Right ventricle myocardium inferior (tissue), 1 donor: ENCODE measurements at places on chromosomes 11 and 22. TPM values are rescaled to one million over a fixed set of nuclear protein-coding genes. Genes with fewer than 3 reads are reported as not detected.

ZNF74 gene
- 6.3 TPM for total RNA-seq

ANGPTL5 gene
- total RNA-seq: 1.5 TPM

MFRP gene
- total RNA-seq: not detected

CECR2 gene
- total RNA-seq: 6.4 TPM

SCN3B gene
- total RNA-seq: 1.2 TPM

CREB3L1 gene
- 64.1 TPM for total RNA-seq

DNA sequence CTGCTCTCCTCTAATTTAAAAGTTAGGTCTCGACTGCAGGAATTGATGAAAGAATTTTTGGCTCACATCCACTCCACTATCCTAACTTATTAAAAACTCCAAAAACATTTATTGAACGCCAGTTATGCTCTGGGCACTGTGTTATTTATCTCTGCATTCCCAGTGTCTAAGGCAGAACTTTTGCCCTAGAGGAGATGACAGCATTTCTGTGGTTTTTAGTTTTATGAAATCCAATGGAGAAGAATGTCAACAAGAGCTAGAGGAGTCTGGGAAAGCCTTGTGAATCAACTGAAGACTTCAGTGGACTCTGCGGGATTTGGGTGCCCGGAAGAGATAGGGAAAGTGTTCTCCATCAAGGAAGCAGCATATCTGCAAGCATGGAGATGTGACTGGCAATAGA lies 217.0 kb upstream of the PGR start:
- DNase-seq: no peak

DNA sequence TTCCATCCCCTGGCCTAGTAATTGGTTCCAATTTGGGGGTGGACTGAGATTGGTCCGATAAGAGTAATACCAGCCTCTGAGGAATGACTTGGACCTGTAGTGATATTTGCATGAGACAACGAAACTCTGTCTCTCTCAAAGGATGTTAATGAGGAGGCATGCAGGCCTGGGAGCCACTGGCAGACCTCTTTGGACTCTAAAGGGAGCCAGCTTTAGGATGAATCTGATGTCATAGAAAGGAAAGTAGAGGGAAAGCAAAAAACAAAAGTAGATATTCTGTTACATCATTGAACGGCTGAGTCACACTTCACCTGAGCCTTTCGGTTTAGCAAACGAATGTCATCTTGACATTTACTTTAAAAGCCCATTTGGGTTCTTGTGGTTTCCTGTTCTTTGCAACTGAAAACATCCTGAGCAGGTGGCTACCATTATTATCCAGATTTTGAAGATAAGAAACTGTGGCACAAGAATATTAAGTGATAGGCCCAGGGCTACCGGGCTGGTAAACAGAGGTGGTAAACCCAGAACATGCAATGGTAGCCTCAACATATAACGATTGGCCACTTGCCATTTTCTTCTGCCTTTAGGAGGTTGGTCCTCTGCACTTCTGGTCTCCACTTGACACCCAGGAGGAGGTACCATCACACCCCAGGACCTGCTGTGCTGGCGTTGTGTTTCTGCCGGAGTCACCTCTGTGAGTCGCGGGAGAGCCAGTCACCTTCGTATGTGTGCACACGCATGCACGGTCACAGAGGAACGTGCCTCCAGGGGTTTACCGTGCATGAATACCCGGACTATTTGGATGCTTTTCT lies 42.7 kb downstream of the RTL6 start:
- no peak for DNase-seq

DNA sequence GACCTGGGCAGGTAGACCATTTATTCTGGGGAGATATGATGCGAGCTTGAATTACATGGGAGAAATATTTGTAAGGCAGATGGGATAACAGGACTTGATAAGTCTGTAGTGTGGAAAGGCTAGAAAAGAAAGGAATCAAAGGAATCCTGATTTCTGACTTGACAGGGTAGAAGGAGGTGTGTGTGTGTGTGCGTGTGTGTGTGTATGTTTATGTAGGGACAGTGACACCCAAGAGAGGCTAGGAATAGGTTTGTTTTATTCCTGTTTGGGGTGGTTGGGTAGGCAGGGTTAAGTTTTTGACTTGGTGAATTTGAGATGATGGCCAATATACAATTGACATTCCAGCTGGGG lies 390 bp upstream of the HTATIP2 start:
- no peak for DNase-seq

GRCh38 chr11:122717264-122717867 lies 61.8 kb downstream of the UBASH3B start:
- DNase-seq: no peak

GRCh38 chr22:42855211-42855610 lies 1.9 kb downstream of the ARFGAP3 start:
- no peak for DNase-seq

GRCh38 chr11:60744114-60744513 lies 12.6 kb upstream of the MS4A15 start:
- no peak for DNase-seq

DNA sequence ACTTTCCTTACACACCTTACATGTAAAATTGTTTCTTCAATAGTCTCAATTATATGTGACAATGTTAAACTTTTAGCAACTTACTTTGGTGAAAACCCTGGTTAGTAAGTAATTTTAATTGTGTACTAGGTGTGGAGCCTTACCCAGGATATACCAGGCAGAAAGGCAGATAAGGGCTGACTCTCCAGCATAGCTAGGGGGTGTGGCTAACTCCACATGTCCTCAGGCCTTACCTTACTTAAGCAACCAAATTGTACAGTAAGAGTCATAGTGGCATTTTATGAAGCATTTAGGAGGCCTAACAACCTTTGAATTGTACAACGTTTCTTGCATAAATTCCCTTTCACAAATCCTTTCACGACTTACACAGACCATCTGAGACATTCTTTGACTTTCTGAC lies 118.2 kb upstream of the OR9Q1 start:
- no peak for DNase-seq

- DNase-seq: no peak
Measured at GRCh38 chr11:71979094-71979493, 19.6 kb upstream of the IL18BP start.

GRCh38 chr11:99535819-99536218 lies 515.1 kb downstream of the CNTN5 start:
- no peak for DNase-seq

DNA sequence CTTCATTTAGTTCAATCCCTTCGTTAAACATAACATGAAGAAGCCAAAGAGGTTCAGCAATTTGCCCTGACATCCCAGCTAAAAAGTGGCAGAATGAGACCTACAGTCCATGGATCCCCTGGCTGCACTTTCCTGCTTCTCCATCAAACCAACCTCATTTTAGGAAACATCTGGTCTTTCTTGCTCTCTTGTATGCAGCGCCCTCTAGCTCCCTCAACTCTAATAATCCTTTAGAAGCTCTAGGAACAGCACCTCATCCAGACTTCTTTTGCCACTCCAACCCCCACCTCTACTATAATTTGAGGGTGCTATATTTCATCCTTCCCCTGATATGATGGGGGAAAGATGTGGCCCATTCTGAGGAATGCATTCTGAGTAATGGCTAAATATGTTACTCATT lies 7.4 kb downstream of the CNTF start:
- DNase-seq: no peak
